ENCODE measurements at places on chromosomes 11 and 22.

DNA sequence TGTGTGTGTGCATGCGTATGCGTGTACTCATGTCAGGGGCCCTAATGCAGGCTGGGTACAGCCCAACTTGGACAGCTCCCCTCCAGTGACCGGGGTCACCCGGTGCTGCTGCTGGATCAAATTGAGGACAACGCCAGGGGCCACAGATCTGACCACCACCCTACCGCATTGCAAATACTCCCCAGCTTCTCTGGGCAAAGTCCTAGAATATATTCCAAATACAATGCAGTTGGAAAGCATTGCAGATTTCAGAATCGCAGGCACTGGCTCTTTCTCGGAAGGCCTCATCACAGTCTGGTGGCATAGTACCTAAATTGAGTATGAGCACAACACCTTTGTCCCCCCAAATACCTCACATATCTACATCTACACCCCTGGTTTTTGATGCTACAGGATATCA, 43.2 kb downstream of the MYO7A start:
- no peak for ATAC-seq

- ATAC-seq, result no peak
These were observed 377.0 kb downstream of the ETS1 start for GRCh38 chr11:128210148-128210940.

GRCh38 chr22:29742326-29742725, 22.5 kb downstream of the CABP7 start:
- ATAC-seq, result no peak

DNA sequence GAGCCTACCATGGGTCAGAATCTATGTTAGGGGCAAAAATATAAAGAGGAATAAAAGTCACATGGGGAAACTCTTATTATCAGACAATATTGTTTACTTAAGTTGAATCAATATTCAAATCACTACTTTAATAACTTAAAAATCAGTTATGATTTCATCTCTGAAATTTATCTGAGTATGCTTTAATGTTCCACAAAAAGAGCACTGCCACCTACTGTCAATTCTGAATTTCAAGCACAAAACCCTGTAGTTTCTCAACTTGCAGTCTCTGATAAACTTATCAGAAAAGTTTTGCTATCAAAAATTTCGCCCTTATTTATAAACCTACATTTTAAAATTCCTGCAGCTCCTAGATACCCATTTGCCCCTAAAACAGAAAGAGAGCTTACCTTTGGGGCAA, 47.3 kb downstream of the RDX start:
- no peak for ATAC-seq

DNA sequence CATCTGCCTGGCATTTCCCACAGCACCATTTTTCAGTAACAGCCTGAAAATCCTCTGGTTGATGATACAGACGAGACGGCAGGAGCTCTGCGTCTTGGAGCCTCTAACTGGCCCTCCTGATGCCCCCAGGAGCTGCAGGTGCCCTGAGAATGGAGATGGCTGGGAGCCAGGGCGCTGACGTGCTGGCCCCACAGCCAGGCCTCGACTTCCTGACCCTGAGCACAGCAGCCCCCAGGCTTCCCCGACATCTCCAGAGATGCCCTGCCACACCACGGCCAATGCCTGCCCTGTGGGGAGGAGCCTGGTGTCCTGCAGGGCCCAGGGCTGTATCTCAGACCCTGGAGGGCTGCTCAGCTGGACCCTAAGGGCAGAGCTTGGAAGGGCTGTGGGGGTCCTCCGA, 21.5 kb downstream of the TOLLIP start:
- ATAC-seq, result no peak

GRCh38 chr11:72546866-72547265, 112.5 kb upstream of the CLPB start:
- no peak for ATAC-seq

DNA sequence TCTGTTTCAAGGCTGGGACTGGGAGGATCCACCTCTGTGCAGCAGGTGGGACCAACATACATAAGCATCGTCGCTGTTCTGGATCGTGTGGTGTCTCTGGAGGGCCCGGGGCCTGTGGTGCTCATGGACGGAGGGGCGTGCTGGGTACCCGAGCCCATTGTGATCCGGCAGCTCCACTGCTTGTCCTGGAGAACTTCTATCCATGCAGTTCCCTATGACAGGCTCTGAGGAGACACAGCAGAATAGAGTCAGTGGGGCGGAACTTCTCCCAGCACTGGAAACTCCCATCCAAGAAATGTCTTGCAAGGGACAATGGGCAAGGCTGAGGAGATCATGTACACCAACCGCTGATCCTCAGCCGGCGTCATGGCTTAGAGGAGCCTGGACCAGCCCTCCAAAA, 11.6 kb upstream of the APOA1 start:
- no peak for ATAC-seq

GRCh38 chr11:31247321-31247720, 122.2 kb downstream of the DCDC1 start:
- no peak for ATAC-seq

DNA sequence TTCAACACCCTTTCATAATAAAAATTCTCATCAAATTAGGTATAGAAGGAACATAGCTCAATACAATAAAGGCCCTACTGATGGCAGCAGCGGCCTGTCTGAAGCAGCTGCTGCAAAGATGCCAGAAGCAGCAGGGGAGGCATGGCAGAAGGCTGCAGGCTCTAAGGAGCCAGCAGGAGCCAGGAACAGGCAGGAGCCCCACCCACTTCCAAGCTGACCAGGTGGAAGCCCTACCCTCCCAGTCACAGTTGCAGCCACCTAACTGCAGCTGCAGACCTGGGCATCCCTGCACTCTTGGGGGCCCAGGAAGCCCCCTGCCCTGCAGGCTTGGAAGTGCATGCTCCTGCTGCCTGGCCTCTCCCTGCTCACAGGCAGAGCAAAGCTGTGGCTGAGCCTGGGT, 18.2 kb upstream of the OR6A2 start:
- no peak for ATAC-seq

GRCh38 chr11:35089666-35090065, 49.3 kb upstream of the CD44 start:
- no peak for ATAC-seq

GRCh38 chr22:36831206-36831605, 14.4 kb upstream of the PVALB start:
- ATAC-seq, result no peak

DNA sequence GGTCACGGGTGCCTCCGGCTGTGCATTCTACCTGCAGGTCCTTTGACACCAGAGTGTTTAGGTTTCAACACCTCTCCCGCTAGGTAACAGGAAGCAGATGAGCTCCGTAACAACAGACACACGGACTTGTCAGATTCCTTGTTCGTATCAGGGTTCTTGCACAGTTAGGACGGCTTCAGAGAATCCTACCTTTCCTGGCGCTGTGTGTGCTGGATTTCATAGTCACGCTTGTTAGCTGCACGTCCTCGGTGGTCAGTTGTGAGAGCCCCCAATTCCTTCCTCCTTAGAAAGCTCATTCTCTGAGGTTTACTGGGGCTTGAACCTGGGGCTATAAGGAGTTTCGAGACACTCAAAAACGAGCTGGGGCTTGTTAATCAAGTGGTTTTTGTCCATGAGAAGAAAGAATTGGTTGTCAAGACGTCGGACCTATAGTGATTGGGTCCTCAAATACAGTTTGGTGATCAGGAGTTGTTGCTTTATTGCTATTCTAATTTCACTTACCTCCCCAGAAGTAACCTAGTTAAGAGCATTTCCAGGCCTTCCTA, 664 bp downstream of the DDB2 start:
- ATAC-seq, result no peak

DNA sequence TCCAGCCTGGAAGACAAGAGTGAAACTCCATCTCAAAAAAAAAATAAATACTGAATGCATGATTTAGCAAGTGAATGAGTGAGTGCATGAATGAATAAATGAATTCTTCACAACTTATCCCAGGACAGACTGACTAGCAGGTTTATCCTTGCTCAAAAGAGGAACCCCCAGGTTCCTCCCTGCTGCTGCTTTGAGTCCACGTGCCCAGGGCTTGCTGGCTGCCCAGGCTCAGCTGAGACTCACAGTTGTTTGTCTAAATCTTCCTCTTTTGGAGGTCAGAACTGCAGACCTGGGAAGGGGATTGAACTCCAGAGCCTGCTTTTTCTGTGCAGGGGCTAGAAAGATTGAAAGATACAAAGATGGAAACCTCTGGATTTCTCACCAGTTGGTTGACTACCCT, 117.4 kb upstream of the TMEM45B start:
- ATAC-seq, result no peak

- no peak for ATAC-seq
These were observed 258.9 kb downstream of the SWAP70 start for GRCh38 chr11:9922806-9923205.

DNA sequence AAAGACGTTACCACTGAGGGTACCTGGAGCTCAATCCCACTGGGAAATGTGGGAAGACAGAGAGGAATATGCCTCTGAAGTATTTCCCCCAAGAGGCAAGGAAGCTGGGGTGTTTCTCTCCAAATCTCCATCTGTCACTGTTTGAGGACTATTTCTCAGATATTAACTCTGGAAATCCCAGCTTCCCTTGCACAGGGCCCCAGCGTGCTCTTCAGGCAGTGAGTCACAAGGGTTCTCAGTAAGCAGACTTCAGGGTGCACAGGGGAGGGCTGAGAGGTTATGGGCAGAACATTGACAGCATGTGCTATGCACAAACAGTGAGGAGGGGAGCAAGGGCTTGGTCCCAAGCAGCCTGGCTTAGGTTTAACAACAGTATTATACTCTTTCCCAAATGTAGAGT, 60.9 kb upstream of the EED start:
- ATAC-seq, result peak; percentile 91
